ENCODE measurements at places on chromosomes 11 and 22. TPM values are rescaled to one million over a fixed set of nuclear protein-coding genes. Genes with fewer than 3 reads are reported as not detected.

GRCh38 chr22:35915477-35916013 lies 113.1 kb downstream of the RBFOX2 start:
- DNase-seq, result no peak

DNA sequence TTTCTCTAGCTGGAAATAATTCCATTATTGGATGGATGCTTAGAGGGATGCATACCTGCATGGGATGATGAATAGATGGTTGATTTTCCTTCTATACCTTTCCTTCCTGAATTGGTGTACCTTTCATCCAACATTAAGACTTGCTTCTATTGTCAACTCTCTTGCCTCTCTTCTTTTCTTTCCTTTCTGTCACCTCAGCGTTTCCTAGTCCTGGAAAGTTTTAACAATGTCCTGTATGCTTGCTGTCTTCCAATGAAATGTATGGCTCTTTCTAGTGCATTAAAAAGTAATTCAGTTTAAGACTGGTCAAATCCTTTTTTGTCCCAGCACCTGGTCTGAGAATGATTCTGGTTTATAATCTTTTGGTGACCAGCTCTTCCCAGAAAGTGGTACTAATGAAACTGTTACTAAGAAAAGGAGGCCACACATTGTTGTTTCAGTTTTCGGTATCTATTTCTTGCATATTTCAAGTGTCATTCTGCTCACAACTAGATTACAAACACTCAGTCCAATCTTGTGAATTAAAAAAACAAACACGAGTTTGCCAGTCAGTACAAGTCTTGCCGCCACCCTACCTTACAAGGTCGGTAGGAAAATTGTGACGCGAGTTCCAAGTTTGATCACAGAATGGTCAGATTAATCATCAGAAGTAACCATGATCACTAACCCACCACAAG lies 8.0 kb downstream of the POU2AF1 start:
- no peak for DNase-seq

Gene TBX10
- not detected for total RNA-seq

Gene FXYD6
- total RNA-seq, result 0.99 TPM

Gene NPTXR
- total RNA-seq, result 4.8 TPM

Gene ACRV1
- total RNA-seq, result not detected

DNA sequence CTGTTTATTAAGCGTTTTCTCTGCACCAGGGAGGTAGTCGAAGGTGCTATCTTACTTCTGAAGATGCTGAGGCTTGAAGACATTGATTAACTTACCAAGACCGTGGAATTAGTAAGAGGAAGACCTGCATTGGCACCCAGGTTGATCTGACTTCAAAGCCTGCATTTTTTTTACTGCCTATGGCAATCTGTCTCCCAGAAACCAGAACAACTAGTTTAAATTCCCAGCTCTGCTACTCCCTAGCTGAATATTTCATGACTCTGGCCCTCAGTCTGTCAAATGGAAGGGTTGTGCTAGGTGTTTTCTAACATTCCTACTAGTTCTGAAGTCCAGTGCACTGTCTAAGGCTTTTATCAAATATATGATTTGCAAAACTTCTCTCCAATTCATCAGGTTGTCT lies 52.0 kb upstream of the GRAMD1B start:
- DNase-seq, result no peak

- no peak for DNase-seq
These were observed 74.7 kb upstream of the RRM1 start for GRCh38 chr11:4019891-4020290.

GRCh38 chr11:66815646-66816045 lies 27.6 kb upstream of the RCE1 start:
- no peak for DNase-seq

GRCh38 chr11:59259867-59260475 lies 47.2 kb upstream of the MPEG1 start:
- DNase-seq, result no peak

Gene CCDC88B
- total RNA-seq, result 0.30 TPM

Gene SULT4A1
- total RNA-seq, result 0.26 TPM

Gene GP1BB
- 28.6 TPM for total RNA-seq

DNA sequence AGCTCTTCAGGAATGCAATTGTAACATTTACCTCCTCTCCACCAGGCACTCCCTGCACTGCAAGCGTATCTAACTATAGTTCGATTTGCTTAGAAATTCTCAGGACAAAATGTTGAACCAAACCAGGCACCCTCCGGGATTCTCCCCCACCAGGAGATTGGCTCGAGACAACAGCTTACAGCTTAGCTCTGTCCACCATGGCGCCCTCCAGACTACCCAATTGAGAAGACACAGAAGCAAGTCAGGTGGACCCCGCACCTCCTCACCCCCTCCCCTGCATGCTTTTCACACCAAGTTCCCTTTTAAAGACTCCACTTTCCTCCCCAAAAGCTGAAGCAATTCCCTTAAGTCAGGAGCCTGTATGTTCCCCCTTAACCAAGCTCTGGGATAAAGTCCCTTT lies 34.7 kb upstream of the RFPL3 start:
- DNase-seq, result peak; percentile 57

DNA sequence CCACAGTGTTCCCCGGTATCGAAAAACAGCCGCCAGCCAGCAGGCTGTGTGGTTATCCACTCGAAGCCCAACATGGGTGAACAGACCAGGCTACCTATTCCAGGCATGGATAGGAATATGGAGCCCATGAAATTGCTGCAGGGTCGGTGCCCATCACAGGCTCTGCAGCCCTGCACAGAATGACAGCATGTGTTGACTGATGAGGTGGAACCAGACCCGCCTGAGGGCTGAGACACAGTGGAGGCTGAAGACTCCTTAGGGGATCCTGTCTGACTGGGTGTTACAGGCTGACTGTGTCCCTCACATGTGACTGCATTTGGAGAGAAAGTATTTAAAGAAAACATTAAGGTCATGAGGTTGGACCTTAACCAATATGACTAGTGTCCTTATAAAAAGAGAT lies 6.2 kb upstream of the YPEL1 start:
- no peak for DNase-seq

- DNase-seq, result no peak
These were observed 15.7 kb upstream of the ARFGAP3 start for GRCh38 chr22:42872821-42873220.

DNA sequence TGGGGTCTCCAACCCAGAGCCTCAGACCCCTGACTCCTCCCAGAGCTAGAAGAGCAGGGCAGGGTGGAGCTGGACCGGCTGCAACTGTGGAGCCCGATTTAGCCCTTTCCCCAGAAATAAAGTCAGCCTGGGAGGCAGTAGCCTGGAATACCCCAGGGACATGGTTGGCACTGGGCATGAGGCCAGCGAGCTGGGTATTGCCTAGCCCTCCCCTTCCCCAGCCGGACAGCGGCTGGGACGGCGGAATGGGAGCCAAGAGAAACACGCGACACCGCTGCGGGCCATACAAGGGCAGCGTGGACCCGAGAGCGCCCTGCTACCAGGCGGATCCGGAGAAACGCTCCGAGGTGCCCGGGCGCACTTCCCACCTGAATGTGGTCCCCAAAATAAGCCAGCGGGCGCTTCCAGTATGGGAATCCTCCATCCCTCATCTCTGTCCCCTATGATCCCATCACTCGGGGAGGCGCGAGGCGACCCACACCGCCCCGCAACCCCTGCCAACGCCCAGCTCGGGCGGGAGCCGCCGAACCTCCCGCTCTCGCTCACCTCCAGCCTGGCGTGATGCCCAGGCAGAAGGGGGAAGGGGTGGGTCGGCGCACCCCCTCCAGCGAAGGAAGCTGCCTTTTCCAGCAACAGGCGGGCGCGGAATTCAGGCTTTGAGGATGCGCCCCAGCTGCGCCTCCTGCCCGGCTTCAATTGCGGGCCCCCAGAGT lies 758 bp downstream of the MCAM start:
- peak; percentile 95 for DNase-seq

Gene TBX1
- 22.5 TPM for total RNA-seq

- DNase-seq, result no peak
These were observed 1.3 kb upstream of the MLC1 start for GRCh38 chr22:50086526-50086925.

DNA sequence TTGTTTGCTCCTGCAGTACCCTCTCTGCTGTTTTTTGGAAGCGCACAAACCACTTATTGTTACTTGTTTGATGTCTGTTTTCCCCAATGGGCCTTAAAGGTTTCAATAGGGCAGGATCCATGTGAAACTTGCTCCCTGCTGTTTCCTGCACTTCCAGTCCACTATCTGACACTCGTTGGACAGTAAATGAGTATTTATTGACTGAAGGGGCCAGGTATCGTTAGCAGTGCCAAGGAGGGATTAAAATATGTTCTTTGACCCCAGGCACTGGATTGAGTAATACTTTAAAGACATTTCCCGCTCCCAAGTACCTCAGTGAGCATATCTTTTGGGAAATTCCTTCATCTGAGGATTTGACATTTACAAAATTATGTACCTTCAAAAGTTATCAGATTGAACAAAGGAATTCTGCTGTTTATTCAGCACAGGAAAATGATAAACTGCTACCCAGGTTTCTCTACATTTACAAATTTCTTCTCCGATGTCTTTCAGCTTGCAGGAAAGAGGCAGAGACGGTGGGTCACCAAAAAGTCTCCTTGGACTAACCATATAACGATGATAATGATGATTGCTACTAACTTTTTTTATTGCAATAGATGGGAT lies 23.3 kb upstream of the OR9Q2 start:
- no peak for DNase-seq

DNA sequence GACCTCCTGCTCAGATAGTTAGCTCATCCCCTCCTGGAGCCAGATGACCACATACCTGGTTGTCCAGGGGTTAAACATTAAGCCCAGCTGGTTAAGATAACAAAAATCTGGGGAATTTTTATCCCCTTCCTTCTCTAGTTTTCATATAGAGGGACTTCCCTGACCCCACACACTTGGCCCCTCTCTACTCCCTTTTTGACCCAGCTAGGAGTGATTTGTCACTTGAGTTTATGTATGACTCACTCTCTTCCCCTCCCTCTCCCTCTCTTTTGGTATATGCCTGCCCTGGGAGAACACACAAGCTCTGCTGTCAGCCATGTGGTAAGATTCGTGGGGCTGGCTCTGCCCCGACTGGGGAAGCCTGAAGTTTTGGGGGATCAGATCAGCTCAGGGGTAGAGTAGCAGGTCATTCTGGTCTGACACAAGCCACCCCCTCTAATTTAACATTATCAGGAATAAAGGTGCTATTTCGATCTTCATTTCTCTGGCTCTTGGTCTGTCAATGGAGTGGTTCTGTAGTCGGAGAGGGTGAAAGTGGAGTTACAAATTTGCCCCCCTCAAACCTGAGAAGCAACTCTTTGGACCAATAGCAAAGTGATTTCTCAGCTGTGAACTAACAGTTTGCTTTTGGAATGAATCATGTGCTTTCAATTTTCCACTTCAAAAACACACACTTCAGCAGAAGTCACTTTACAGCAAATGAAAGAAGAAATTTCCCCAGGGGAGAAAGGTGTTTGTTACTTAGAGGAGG lies 415.3 kb upstream of the CADM1 start:
- no peak for DNase-seq

- no peak for DNase-seq
These were observed 387.1 kb downstream of the METTL15 start for GRCh38 chr11:28495333-28495732.

Gene EP300
- 83.4 TPM for total RNA-seq

DNA sequence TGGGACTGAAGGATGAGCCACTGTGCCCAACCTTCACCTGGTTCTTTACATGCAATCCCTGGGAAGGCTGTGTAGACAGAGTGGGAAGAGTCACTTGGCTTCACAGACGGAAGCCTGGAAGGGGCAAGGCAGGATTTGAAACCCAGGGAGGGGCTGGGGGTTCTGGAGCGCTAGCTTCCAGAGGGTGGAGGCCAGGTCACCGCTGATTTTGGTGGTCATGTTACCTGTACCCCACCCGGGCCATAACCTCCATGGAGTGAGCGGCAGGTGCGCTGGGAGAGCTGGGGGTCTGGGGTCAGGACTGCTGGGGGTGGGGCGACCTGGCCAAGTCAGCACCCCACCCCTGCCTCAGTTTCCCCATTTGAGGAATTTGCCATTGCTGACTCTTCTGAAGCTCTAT lies 38.3 kb downstream of the PDGFB start:
- DNase-seq, result no peak

- no peak for DNase-seq
These were observed 26.5 kb downstream of the TRIM77 start for GRCh38 chr11:89736566-89736965.

DNA sequence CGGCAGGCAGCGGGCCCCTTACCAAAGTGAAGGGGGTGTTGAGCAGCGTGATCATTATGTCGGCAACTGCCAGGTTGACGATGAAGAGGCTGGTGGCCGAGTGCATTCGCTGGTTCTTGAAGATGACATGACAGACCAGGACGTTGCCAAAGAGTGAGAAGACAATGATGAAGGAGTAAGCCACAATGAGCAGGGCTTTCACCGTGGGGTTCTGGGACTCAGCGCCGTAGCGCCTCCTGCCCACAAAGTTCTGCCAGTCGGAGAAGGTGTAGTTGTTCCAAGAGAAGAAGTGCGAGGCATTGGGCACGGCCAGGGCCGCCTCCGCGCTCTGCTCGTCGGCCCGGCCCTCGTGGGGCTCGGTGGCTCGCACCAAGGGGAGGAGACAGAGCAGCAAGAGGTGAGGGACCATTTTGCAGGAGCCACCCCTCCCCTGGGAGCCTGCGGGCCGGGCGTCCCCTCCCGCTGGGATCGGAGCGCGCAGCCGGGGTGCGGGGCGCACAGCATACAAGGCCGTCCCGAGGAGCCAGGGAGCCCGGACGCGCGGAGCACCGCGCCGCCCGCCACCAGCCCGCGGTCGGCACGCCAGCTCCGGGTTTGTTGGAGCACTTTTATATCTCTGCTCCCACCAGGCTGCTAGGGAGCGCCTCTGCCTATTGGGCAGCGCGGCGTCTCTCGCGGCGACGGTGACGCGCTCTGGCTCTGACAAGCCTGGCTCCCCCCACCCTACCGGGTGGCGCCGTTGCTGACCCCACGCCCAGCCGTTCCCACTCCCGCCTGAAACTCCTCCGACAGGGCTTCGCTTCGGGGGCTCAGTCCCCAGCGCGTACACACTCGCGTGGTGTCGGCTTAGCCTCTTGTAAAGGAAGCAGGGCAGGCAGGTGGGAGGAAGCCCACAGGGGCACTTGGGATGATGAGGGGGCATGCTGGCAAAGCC lies at the start of gene GPR83:
TSS of gene GPR83 (minus strand) at position 581 of the 934 bp plus-strand sequence. CDS start at position 409, 172 bp downstream.
- DNase-seq, result no peak

DNA sequence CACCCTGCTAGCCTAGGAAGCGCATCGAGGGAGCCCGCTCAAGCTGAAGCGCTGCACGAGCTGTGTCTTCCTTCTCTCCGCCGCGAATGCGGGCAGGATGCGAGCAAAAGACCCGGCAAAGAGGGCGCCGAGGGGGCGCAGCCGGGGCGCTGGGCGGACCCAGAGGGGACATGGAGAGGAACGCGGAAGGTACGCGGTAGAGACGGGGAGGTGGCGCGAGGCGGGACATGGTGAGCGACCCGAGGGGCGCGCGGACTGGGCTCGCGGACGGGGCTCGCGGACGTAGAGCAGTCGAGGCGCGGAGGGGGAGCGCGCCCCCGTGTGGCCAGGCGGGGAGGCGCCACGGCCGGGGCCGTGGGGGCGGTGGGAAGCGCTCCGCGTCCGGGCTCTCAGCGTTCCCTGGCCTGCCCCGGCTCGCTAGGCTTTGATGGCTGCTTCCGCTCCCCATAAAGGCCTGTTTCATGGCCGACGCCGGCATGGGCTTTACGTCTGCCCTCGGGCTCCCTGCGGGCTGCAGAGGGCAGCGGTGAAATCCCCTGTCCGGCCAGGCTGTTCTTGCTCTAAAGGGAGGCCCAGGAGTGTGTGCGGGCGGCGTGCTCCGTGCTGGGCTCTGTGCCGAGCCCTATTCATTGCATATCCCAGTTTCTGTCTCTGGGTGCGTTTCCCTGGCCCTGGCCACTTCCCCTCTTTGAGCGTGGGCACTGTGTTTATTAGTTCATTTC lies 31.2 kb upstream of the TRIM29 start:
- peak; percentile 91 for DNase-seq

GRCh38 chr11:19844806-19845205 lies 132.2 kb downstream of the NAV2 start:
- DNase-seq, result no peak

Gene DYNC2H1
- total RNA-seq, result 22.6 TPM

- DNase-seq, result no peak
These were observed 63.2 kb downstream of the GRIA4 start for GRCh38 chr11:105673089-105673488.

Gene NUCB2
- total RNA-seq, result 82.7 TPM
